ENCODE measurements at places on chromosomes 1 and 21.

DNA sequence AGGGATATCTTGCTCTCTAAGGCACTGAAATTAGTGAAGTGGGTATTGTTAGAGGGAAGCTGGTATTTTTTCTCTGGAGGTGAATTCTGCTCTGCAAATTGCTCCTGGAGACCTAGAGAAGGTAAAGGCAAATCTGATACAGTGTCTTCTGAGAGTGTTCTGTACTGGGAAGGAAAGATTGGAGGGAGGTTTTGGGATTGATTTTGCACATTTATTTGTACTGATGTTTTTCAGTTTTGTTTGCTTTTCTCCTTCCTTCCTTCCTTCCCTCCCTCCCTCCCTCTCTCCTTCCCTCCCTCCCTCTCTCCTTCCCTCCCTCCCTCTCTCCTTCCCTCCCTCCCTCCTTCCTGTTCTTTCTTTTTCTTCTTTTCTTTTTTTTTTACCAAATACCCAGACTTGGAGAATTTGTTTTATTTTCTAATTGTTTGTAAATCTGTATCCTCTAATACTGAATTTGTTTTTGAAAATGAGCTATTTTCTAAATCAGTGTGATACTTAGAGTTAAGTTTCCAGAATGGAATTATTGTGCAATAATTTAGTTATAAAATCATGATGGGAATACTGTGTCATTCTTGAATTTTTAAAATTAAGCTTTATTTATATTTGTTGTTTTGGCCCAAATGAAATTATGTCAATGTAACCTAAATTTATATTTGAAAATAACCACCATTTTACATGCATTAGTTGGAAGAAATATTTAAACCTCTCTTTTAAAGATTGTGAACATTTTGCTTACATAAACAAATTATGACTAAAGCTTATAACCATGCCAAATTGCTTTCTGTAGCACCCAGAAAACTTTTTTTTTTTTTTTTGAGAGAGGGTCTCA lies 4.9 kb downstream of the CMPK1 start:
- no peak for DNase-seq

DNA sequence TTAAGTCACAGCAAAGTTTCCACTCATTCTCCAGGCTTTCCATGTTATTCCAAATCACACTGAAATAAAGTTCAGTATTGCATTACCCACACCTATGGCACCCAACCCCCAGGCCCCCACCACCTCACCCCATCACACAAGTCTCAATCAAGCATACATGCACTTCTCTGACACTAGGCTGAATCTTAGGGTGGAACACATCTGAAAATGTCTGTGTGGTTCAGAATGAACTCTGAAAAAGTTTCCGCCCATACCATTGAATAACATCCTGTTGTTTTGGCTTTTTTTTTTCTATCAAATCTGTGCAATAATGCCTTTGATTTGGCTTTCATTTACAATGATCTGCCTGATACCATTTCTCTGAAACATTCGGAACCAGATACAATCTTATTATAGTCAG lies 25.8 kb upstream of the LRRC8C start:
- DNase-seq = no peak

- no peak for DNase-seq
Observed at GRCh38 chr1:154342836-154343472, 17.6 kb downstream of the ATP8B2 start.

DNA sequence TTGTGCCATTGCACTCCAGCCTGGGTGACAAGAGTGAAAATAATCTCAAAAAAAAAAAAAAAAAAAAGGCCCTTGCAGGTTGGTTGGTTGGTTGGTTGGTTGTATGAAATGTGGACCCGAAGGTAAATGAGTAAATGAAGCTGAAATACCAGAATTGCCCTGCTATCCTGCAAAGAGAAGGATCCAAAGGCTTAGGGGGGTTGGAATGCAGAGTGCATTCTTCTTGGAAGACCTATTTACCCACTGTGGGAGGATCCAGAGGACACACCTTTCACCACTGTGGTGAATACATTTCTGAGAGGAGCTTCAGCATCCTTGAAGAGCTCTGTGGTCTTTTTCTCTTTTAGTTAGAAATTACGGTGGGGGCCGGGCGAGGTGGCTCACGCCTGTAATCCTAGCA lies 28.7 kb upstream of the EIF4G3 start:
- DNase-seq = no peak

GRCh38 chr1:117565745-117566455 lies 39.9 kb upstream of the TENT5C start:
- no peak for DNase-seq

GRCh38 chr1:224447251-224447650 lies 12.7 kb upstream of the WDR26 start:
- DNase-seq = no peak

GRCh38 chr1:159763686-159764085 lies 17.1 kb upstream of the DUSP23 start:
- no peak for DNase-seq

DNA sequence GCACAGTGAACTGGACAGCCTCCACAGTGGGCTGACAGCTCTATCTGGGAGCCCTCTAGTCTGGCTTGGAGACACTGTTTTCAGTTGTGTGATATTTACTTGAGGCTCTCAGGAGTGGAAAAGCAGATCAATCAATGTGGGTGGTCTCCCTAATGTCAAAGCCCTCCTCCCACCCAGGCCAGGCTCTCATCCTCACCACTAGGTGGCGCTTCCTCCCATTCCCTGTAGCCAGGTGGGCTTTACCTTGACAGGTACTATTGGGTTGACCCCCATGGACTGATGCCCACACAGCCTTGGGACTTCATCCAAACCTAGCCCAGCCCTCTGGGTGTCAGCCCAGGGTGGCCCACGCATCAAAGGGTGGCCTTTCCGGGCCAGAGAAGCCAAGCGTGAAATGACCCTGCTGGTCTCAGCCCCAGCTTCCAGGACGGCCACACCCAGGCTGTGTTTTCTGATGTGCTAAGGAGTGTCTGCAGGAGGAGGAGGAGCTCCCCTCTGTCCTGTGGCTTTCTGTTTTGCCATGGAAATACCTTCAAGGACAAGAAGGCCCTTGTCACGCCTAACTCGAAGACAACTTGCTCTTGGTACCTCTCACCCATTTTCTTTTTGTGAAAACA lies 54.0 kb downstream of the CLIC6 start:
- no peak for DNase-seq

- no peak for DNase-seq
Observed at GRCh38 chr1:67228791-67229190, 62.5 kb downstream of the IL23R start.

- no peak for DNase-seq
Observed at GRCh38 chr1:79797487-79797886, 791.0 kb upstream of the ADGRL4 start.

DNA sequence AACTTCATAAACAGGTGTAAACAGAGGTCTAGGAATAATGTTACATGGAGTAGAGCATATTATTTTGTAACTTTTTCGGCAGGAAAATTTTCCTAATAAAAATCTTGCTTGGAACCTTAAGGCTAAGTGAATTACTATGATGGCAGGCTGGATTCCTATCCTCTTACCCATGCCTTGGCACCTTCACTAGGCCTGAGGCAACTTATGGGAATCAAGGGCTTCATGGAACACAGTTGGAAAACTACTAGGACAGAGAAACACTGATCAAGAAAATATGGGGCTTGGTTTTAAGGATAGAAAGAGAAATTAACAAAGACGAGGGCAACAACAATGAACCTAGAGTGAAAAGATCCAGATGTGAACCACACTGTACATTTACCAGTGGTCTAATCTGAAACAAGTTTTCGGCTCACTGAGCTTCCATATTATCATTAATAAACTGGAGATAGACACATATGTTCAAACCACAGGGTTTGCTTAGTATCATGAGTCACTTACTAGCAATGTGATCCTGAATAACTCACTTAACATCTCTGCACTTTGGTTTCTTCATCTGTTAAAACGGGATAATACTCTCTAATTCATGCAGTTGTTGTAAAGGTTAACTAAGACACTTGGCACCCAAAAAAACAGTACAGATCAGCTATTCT lies 68.5 kb downstream of the GPATCH2 start:
- DNase-seq = no peak
